ENCODE measurements at places on chromosomes 4 and X.

DNA sequence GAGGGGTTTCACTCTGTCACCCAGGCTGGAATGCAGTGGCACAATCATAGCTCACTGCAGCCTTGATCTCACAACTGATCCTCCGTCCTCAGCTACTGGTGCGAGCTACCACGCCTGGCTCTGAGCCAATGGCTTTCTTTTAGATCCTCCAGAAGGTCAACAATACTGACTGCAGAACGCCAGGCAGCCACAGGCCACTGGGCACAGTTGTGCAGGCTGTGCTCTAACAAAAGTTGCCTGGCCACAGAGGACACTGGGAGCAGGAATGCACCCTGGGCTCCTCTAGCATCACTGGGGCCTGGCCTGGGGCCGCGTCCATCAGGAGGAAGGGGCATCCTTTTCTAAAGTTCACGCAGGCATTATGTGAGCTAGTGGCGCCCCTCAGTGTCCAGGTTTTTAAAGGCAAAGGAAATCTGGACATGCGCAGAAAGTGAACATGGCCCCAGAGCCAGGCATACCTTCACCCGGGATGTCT lies 14.9 kb upstream of the PORCN start:
- no peak overlapping the region for H3K4me3 ChIP-seq
- H3K36me3 ChIP-seq: no peaks in the 10 kb centered on the region
- H3K27ac ChIP-seq: no peak overlapping the region
- H3K27me3 ChIP-seq: peaks cover 33% of the 10 kb centered on the region

- DNase-seq: no peak
- no peaks in the 10 kb centered on the region for H3K27me3 ChIP-seq
- no peaks in the 10 kb centered on the region for H3K4me1 ChIP-seq
- no peak overlapping the region for H3K4me3 ChIP-seq
- H3K27ac ChIP-seq: no peak overlapping the region
Observed at GRCh38 chr4:39823191-39823590, 125.3 kb downstream of the UBE2K start.

- no peak overlapping the region for H3K4me3 ChIP-seq
- DNase-seq: no peak
Observed at GRCh38 chrX:31268359-31268758, 196.5 kb upstream of the FTHL17 start.

GRCh38 chr4:86043755-86044592 lies 315.9 kb downstream of the MAPK10 start:
- no peak overlapping the region for H3K4me3 ChIP-seq
- no peak for DNase-seq
- no peaks in the 10 kb centered on the region for H3K4me1 ChIP-seq
- no peaks in the 10 kb centered on the region for H3K36me3 ChIP-seq
- H3K27ac ChIP-seq: no peak overlapping the region
- H3K27me3 ChIP-seq: no peaks in the 10 kb centered on the region

DNA sequence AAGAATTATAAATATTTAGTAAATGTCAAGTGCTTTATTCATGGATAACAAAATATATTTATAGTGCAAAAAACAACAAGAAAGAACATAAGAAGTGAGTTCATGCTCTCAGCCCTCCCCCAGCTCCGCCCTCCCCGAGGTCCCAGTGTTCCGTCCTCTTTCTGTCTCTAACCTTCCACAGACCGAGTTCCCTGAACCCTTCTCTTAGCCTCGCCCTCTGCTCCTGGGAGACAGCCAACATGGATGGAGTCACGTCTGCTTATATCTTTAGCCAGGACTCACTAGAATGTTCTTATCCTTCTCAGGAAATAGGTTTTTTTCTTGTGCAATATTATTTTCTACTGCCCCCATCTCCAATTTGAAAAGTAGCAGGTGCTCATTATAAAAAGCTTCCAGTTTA lies 40.1 kb upstream of the HELT start:
- no peak overlapping the region for H3K27ac ChIP-seq
- H3K36me3 ChIP-seq: no peaks in the 10 kb centered on the region
- H3K4me1 ChIP-seq: no peaks in the 10 kb centered on the region
- H3K27me3 ChIP-seq: no peaks in the 10 kb centered on the region
- DNase-seq: no peak
- H3K4me3 ChIP-seq: no peak overlapping the region

GRCh38 chrX:119419898-119420297 lies 20.8 kb downstream of the SLC25A43 start:
- no peaks in the 10 kb centered on the region for H3K36me3 ChIP-seq
- no peaks in the 10 kb centered on the region for H3K4me1 ChIP-seq
- no peak overlapping the region for H3K4me3 ChIP-seq
- H3K27ac ChIP-seq: no peak overlapping the region
- DNase-seq: no peak
- H3K27me3 ChIP-seq: peaks cover 9% of the 10 kb centered on the region

DNA sequence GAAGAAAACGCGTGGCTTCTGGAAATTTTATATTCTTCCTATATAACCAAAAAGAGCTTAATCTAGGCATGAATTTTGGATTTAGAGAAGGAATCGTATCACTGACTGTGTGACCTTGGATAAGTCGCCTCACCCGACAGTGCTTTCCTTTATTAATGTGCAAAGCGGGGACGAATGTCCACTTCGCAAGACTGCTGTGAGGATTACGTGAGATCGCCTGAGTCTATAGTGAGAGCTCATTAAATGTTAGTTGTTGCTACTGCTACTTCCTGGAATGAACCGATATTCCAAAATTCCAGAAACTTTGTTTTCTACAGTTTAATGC lies 448 bp upstream of the TBC1D8B start:
- DNase-seq: no peak
- peaks cover 34% of the 10 kb centered on the region for H3K27me3 ChIP-seq
- H3K36me3 ChIP-seq: no peaks in the 10 kb centered on the region

- no peaks in the 10 kb centered on the region for H3K27me3 ChIP-seq
- no peak within 1 kb of the TSS for H3K27ac ChIP-seq
- H3K4me3 ChIP-seq: no peak within 1 kb of the TSS
- no peaks in the 10 kb centered on the region for H3K4me1 ChIP-seq
- H3K36me3 ChIP-seq: no peaks in the 10 kb centered on the region
- DNase-seq: no peak
Observed at GRCh38 chr4:69760455-69760854, at the start of gene SULT1B1. Gene SULT1B1 (minus strand): TSS chr4:69760620. CDS start chr4:69755217, 5,403 bp downstream.

- H3K27me3 ChIP-seq: peaks cover 62% of the 10 kb centered on the region
- DNase-seq: no peak
- no peak overlapping the region for H3K4me3 ChIP-seq
- no peaks in the 10 kb centered on the region for H3K36me3 ChIP-seq
- H3K4me1 ChIP-seq: no peaks in the 10 kb centered on the region
Observed at GRCh38 chrX:39595977-39596376, 501.8 kb downstream of the BCOR start.

GRCh38 chr4:24625091-24625490 lies 40.7 kb upstream of the DHX15 start:
- H3K27me3 ChIP-seq: no peaks in the 10 kb centered on the region
- no peak for DNase-seq
- H3K4me3 ChIP-seq: no peak overlapping the region
- no peaks in the 10 kb centered on the region for H3K36me3 ChIP-seq
